ENCODE measurements at places on chromosomes 5 and 9. TPM values are rescaled to one million over a fixed set of nuclear protein-coding genes. Genes with fewer than 3 reads are reported as not detected.

PNPLA7 gene
- polyA plus RNA-seq = 0.24 TPM

DPP7 gene
- 168 TPM for polyA plus RNA-seq

ZDHHC11 gene
- polyA plus RNA-seq = not detected

SLC22A4 gene
- not detected for polyA plus RNA-seq

RETREG1 gene
- polyA plus RNA-seq = 3.6 TPM

TRPM3 gene
- polyA plus RNA-seq = not detected

EIF4E1B gene
- not detected for polyA plus RNA-seq

PHF24 gene
- not detected for polyA plus RNA-seq

- no peak for DNase-seq
Measured at GRCh38 chr5:76204191-76204590, 121.0 kb downstream of the SV2C start.

DNA sequence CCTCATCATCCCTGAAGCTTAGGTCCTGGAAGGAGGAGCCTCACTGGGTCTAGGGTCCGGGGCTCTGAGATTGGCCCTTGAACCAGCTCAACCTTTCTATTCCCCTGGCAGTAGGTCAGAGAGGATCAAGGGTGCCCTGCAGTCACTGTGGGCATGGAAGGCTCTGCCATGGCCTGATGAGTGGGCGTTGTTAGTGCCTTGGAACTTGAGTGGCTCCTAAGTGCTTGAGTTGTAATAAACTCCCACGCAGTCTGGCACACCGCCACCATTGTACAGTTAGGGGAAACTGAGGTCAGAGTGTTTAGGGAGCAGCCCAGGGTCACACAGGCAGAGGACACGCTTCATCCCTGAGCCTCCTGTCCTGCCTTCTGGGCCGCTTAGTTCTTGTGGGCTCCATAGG lies 10.4 kb upstream of the SYNPO start:
- no peak for DNase-seq

GRCh38 chr5:135011355-135012032 lies 22.5 kb downstream of the PITX1 start:
- DNase-seq = no peak

DNA sequence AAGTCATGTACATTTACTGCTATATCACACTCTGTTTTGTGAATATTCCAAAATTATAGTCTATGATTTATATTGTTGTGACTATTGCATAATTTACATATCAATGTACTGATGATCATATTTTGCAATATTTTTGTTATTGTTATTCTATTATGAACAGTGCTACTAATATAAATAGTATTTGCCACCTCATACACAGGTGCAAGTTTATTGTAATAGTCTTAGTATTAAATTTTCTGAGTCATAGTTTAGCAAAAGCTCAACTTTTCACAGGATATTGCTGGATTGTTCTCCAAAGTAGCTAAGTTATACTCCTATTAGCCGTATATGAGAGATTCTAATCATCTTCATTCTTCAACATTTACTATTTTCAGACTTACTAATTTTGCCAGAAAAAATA lies 124.7 kb downstream of the TMC1 start:
- DNase-seq = no peak

DNA sequence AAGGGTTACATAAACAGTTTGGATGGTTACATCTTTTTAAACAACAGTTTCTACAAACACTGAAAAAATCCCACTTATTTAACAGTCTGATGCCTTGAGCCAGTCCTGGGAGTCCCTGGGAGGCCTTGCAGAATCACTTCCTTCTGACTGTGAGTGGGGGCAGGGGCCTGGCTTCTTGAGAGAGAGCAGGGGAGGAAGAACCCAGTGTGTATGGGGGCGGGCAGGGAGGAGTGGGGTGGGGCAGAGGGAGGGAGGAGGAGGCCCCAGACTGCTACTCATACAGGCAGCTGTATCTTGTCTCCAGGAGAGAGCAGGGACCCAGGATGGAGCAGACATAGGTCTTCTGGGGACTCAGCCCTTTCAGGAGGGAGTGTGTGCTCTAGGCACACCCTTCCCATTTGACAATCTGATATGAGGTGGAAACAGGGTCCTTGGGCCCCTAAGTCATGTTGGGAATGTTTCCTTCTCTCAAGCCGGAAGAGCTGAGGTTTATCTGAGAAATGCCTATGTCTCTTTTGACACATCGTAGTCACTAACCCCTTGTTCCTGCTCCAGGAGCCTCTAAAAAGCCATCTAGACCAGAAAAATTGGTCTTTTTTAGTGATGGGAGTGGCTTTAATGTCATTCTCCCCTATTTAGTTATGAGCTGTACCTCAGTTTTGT lies 52.8 kb downstream of the IRF1 start:
- DNase-seq = peak; percentile 51

GRCh38 chr5:142686210-142686734 lies 382 bp upstream of the FGF1 start:
- DNase-seq = no peak

GRCh38 chr5:81739291-81739690 lies 11.6 kb downstream of the SSBP2 start:
- DNase-seq = no peak

DNA sequence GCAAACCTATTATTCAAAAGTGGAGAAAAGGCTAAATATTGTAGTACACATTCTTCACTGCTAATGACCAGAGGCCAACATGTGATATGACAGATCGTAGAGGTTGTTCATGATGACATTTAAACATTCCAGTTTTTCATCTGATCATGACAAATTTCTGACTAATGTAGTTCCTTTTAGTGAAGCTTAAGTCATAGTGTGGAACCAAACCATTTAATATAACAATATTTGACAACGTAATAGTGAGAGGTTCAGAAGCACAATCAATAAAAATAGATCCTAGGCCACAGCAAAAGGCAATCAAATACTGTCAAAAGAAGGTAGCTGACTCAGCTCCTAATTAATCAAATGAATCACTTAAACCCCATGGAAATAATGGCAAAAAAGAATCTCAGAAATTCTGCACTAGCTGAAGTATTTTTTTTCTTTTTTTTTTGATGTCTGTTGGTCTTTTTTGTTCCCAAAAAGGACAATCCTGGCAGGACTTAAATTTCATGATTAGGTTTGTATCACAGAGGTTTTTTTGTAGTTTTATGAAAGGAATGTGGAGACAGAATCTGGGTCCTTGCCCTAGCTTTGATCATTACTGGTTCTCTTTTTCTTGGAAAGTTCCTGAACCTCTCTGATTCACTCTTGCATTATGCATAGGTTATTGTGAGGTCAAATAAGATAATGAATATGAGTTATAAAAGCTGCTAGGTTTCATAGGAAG lies 795.0 kb downstream of the DTWD2 start:
- no peak for DNase-seq

- no peak for DNase-seq
Measured at GRCh38 chr5:136040746-136041415, 12.1 kb downstream of the TGFBI start.

DNA sequence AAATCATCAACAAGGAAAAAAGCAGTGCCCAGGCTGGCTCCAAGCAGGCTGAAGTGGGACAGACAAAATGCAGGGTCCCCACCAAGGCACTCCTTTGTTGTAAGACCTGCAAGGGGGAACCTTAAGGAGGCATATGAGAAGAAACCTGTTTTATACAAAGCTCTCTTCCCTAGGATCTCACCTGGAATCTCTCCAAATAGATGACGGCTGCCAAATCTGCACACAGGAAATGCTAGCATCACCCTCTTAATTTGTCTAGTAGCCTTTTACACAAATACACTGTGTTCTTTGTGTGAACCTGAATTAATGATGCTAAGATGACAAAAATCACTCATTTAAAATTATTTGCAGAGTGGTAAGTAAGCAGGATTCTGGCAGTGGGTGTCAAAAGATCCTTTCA lies 280.2 kb downstream of the SPOCK1 start:
- DNase-seq = no peak

GRCh38 chr5:125409234-125409860 lies 662.9 kb upstream of the ZNF608 start:
- DNase-seq = no peak

DNA sequence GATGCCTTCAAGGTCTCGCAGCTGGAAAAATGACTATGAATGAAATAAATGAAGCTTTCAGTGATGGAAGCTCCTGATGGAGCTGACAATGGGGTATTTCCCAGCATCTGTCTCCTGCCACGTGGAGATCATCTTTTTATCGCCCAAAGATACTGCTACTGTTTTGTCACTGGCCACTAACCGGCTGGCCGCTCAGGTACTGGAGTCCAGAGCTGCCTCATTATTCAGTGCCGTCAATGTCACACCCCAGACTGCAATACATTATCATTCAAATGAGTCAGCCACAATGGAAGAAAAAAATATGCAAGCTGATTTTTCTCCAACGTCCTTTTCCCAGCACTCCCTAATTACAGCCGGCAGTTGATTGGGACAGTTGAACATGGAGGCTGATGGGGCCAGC lies 280.4 kb downstream of the ZSWIM6 start:
- no peak for DNase-seq

- DNase-seq = no peak
Measured at GRCh38 chr9:109428854-109429253, 69.3 kb downstream of the PTPN3 start.

GRCh38 chr9:98573749-98574278 lies 134.9 kb downstream of the GABBR2 start:
- no peak for DNase-seq

- DNase-seq = no peak
Measured at GRCh38 chr5:69364414-69364813, 4.9 kb downstream of the AK6 start.

GRCh38 chr5:624951-625230 lies 12.8 kb downstream of the CEP72 start:
- DNase-seq = no peak

DNA sequence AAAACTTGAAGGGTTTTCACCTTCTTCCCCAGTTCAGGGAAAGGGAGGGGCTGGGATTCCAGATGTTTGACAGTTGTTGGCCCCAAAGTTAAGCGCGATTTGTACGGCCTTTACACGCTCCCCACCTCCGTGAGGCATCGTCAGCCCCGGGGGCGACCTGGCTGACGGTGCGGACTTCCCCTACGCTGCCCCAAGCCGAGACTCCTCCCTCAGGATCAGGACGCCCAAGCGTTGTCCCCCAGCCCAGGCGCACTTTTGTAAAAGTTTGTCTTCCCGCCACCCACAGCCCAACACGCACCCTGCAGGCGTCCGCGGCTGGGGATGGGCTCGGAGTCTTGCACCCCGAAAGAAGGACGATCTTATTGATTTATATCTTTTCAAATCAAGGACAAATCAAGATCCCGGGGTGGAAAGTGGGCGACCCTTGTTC lies 713 bp downstream of the MOB3B start:
- DNase-seq = peak; percentile 45

DNA sequence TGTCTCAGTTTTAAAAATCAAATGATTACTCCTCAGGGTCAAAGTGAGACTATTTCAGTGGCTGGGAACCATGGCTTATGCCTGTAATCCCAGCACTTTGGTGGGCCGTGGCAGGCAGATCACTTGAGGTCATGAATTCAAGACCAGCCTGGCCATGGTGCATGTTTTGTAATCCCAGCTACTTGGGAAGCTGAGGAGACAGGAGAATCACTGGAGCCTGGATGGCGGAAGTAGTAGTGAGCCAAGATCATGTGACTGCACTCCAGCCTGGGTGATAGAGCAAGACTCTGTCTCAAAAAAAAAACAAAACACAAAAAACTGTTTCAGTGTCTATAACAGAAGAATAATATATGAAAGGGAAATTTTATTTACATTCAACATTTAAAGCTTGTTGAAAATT lies 182.9 kb downstream of the ARHGEF28 start:
- DNase-seq = no peak

DNA sequence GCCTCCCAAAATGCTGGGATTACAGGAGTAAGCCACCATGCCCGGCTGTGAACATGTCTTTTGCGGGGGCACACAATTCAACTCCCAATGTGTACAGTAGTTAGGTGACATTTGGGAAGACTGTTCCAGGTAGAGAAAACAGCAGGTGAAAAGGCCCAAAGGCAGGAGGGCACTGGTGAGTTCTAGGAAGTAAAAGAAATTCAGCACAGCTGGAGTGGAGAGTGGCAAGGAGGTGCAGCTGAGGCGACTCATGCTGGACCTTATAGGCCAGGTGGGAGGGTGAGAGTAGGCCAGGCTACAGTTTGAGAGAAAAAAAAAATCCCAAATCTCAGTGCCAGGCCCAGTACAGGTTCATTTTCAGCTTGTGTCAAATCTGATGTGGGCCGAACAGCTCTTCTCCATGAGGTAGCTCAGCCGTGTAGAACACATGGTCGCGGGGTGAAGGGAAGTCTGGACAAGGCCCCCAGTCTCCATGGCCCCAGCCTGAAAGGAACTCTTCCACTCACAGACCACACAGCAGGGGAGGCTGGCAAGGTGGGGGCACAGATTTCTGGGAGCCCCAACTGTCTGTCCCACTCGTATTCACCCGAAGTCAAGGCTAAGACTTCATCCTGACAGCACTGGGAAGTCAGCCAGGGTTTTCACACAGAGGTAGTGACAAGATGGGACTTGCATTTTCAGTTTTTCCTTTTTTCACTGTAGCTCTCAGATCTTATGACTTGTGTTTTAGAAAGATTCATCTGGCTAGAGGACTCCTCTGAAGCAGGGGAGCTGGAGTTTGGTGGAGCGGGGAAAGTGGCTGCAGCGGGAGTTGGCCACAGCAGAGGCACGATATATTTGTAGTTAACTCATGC lies 4.5 kb upstream of the HNRNPAB start:
- no peak for DNase-seq

DNA sequence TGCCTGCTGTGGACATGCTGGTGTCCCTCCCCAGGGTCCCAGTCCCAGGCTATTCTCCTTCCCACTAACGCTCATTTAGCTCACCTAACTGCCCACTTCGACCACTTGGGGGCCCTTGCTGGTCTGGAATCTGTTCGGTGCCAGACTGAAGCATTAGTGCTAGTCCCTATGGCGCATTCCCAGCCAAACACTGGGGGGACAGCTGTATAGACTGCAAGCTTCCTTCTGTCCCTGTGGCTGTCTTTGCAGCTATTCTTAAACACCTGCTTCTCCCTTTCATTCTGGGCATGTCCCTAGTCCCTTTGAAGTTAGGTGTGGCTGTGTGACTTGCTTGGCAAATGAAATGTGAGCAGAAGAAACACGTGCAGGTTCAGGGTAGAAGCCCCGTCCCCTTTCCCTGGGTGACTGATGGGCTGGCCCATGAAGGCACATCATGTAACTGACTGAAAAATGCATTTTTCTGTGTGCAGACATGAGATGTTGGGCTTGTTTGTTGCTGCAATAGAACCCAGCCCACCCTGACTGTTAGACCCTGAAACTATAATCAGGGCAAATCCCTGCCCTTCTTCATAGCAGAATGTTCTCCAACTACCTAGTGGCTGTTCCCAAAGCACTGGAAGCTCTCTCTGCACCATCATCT lies 134.4 kb downstream of the BARX1 start:
- DNase-seq = no peak

- DNase-seq = no peak
Measured at GRCh38 chr9:107281922-107282667, 984 bp upstream of the RAD23B start.
